ENCODE measurements at places on chromosomes 16 and 17.

DNA sequence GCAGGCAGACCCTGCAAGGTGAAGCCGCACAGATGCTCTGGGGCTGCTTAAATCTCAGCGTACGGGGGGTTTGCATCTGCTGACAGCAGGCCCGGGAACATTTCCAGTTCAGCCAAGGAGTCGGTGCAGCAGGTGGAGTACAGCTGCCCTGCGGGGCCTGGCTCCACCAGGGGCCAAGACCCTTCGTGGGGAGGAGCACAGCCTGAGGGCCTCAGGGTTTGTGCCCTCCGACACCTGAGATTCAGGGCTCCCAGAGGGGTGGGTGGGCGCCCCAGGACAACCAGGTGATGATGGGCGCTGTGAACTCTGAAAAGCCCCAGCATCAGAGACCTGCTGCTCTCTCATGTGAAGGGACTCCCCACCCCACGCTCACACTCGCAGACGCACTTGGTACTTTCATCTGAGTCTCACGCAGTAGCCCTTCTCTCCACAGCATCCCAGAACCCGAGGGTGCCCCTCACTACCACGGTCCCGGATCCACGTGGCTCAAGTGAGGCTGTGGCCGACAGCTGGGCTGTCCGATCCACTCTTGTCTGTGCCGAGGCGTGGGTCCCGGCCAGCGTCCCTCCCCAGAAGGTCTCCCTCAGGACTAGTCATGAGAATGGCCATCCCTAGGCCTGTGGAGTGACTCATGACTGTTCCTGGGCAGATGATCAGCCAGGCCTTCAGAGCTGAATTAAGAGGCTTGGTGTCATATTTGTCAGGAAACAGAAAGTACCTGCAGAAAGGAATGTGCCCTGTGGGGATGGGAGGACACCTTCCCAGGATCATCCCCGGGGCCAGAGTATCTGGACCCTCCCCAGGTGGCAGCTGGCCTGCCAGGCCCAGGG, 29.6 kb downstream of the ACSF3 start:
- no peak for DNase-seq

DNA sequence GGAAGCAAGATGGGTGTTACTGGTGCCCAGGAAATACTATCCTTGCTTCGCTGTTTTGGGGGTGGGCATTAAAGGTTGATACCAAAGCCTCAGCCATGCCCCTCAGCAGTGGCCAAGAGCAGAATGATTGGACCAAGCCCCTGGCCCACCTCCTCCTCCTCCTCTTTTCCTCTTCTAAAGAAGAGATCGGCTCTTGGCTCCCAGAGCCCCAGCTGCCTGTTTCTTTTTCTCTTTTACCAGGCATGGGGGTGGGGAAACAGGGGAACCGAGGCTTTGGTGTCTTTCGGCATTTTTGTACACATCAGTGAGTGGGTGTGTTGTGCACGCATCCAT, 5.8 kb downstream of the THRA start:
- DNase-seq, result no peak

GRCh38 chr17:38706505-38707216, 1.6 kb downstream of the MLLT6 start:
- DNase-seq, result no peak

DNA sequence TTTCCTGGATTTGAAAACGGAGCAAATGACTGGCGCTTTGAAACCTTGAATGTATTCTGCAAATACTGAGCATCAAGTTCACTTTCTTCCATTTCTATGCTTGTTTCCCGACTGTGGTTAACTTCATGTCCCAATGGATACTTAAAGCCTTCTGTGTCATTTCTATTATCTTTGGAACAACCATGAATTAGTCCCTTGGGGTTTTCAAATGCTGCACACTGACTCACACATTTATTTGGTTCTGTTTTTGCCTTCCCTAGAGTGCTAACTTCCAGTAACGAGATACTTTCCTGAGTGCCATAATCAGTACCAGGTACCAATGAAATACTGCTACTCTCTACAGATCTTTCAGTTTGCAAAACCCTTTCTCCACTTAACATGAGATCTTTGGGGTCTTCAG, 32.3 kb downstream of the BRCA1 start:
- no peak for DNase-seq

GRCh38 chr17:31275116-31275515, 21.9 kb downstream of the OMG start:
- DNase-seq, result no peak

- DNase-seq, result no peak
These were observed 177.4 kb upstream of the CDH5 start for GRCh38 chr16:66188917-66189725.

- DNase-seq, result no peak
These were observed 45.3 kb downstream of the TOM1L2 start for GRCh38 chr17:17926840-17927449.

- no peak for DNase-seq
These were observed at the start of gene CCL18 for GRCh38 chr17:36063786-36064541. CCL18 (plus strand) TSS chr17:36064272; CDS start chr17:36064343, 71 bp downstream.

GRCh38 chr17:38886643-38887010, 16.8 kb downstream of the LASP1 start:
- DNase-seq, result no peak

DNA sequence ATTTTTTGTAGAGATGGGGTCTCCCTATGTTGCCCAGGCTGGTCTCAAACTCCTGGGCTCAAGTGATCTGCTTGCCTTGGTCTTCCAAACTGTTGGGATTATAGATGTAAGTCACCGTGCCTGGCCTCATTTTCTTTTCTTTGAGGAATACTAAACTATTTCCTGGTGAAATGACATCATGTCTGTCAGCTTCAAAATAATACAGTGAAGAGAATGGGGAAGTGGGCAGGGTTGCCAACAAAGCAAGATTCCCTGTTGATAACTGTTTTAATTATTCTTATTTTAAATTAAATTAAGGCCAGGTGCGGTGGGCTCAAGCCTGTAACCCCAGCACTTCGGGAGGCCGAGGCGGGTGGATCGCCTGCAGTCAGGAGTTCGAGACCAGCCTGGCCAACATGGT, 21.1 kb downstream of the PIPOX start:
- no peak for DNase-seq

DNA sequence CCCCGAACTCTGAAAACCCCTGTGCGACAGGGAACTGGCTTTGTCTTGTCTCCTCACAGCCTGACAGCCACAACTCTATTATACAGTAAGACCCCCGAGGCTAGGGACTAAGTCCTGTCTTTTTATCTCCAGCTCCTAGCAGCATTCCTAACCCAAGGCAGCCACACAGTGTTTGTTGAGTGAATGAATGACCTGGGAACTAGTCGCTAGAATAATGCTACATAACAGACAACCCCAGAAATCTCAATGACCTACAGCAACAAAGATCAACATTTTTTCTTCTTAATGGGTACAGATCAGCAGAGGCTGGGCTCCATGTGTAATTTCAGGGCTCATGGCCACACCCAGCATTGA, 71.4 kb upstream of the TNRC6C start:
- no peak for DNase-seq

GRCh38 chr17:7577327-7578199, 1.9 kb upstream of the CD68 start:
- DNase-seq, result no peak

GRCh38 chr16:49024016-49024415, 257.6 kb downstream of the CBLN1 start:
- no peak for DNase-seq

- DNase-seq, result no peak
These were observed 633 bp downstream of the CDR2 start for GRCh38 chr16:22373662-22374310.

DNA sequence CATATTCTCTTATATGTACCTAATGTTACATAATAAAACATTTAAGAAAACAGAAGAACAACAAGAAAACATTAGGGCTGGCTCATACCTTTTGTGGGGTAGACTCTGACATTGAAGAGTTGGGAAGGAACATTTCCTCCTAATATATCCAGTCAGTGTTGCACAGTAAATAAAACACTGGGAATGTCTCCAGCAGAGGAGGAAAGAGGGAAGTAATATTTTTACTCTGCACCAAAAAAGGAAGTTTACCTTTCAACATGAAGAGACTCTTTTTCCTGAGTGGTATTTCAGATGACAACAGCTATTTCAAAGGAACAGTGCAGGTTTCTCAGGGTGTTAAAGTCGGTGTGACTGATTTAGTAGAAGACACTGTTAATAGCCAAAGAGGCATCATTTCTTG, 31.9 kb downstream of the EPN2 start:
- no peak for DNase-seq
